ENCODE measurements at places on chromosomes 3 and 15.
A peak's percentile ranks its signal among the peaks of the same experiment; 100 is the strongest.

DNA sequence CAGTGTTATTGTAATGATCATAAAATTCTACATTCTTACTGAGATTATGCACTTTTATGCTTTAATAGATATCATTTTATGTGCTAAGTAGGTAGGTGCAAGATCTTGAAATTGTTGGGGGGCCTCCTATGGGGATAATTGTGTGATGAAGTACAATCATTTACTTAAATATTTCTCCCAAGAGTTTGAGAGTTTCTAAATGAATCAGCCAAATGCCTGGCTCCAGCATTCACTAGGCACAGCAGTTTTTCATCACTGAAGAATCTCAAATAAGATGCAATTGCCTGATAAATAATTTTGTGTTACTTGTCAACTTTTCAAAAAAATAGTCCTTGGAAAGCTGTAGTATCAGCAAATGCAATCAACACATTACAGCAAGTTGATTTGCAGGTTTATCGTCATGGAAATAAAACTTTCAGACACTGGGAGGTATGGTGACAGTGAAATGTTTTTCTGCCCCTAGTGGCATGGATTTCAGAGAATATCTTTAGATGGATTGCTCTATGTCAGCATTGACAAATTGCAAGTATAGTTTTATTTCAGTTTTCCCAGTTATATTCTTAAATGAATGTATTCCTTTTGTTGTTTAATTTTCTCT is 167.1 kb downstream of the NEK11 start:
- no peak for DNase-seq

GRCh38 chr15:100627789-100628395 is 25.5 kb downstream of the ASB7 start:
- DNase-seq: peak; percentile 57

GRCh38 chr15:61983081-61983480 is 77.2 kb downstream of the VPS13C start:
- no peak for DNase-seq

GRCh38 chr15:100340721-100341238 is 995 bp downstream of the ADAMTS17 start:
- DNase-seq: no peak

DNA sequence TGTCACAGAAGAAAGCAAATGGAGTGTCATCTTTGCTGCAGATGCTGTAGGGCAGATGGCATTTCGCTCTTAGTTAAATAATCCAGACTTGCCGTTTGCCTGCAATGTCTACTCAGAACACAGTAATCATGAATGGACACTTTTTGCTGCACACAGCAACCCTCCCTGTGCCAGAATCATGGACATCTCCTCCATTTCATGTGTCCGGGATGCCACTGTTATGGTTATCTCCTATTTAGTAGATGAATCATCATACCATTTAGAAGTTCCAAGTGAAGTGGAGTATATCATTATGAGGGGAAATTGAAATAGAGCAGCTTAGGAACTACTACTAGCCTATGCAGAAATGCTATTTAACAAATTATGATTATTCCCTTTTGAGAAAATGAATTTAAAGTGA is 118.5 kb downstream of the DUT start:
- no peak for DNase-seq

DNA sequence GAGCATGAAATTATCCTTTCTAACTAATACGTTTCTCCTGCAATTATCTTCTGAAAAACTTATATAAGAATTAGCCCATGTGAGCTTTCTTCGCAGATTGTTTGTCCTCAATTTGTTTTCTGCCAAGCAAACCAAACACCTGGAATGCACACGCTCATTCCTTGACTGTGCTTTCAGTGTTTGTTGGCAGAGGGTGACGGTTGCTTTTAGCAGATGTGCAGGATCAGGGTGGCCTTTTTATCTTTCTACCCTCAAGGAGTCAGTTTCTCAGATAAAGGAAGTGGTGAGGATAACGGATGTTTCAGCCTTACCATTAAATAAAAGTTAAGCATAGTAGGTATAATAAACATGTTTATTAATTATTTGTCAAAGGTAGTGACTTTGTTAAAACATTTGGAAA is 15.2 kb downstream of the ARPP21 start:
- DNase-seq: no peak

DNA sequence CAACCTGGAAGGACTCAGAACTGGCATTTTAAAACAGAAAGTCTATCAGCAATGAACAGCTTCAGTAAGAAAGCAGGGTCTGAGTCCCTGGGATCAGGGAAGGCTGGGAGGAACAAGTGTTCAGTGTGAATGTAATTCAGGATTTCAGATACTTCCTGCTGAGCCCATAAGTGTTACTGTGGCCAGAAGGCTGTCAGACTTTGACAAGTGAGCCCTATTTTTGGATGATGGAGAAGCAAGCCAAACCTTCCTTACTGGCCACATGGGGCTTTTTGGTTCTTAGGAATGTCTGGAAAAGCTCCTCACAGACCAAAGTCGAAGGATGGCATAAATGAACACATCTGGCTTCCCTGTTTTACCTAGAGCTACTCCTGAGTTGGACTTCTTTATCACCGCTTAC is 157.2 kb downstream of the BBX start:
- DNase-seq: no peak

GRCh38 chr3:172201136-172201869 is 161.9 kb downstream of the FNDC3B start:
- DNase-seq: no peak

DNA sequence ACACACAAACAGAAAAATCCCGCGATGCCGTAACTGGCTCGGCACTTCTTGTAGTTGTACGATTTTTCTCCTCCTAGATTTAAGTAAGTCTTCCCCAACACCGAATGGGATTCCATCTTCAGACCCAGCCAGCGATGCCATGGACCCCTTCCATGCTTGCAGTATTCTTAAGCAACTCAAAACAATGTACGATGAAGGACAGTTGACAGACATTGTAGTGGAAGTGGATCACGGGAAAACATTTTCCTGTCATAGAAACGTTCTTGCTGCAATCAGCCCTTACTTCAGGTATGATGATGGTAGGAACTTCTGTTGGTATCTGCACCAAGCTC is 763 bp downstream of the KBTBD8 start:
- DNase-seq: no peak

DNA sequence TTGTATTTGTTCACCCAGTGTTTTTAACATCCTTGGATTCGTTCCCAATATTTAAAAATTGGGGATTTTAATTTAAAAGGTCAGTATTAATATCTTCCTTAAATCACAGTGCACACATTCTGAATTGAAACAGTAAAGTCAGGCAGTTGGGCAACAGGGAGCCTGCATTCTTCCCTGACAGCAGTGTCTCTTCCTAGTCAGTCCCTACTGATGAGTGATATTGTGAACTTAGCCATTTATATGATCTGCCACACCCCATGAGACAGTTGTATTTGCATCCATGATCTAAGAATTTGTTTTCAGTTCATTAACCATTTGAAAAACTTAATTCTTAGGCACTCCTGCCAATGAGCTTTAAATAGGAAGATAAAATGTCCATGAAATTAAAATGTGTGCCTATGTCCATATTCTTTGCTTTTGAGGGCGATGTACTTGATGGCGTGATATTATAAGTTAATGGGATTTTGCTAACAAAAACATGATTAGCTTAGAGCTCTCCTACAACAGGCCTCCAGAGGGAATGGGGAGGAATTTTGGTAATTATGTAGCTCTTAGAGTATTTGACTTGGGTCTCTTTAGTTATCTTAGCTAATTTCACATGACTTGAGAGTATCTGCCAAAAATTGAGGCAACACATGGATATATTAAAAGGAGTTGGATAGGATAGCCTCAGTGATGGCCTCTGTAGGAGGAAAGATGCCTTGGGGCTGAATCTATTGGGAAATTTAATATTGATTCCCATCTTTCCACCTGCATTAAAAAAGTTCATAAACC is 219.3 kb downstream of the PTPRG start:
- DNase-seq: no peak

DNA sequence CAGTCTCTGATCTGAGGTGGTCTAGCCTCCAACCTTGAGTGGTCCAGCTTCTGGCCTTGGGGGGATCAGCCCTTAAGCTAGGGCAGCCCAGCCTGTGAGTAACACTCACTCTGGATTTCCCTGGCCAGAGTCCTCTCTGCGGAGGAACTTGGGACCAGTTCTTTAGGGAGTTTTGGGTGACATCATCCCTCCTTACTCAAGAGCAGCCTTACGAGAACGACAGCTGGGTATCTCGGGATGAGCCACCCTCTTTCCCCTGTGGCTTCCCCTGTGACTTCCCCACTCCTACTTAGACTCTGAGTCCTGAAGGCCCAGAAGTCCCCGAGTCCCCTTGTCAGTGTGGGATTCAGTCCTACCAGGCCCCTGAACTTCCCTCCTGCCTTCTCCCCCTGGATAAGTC is 10.2 kb upstream of the PLXND1 start:
- DNase-seq: no peak

GRCh38 chr15:74386496-74387140 is 19.2 kb upstream of the CYP11A1 start:
- no peak for DNase-seq

DNA sequence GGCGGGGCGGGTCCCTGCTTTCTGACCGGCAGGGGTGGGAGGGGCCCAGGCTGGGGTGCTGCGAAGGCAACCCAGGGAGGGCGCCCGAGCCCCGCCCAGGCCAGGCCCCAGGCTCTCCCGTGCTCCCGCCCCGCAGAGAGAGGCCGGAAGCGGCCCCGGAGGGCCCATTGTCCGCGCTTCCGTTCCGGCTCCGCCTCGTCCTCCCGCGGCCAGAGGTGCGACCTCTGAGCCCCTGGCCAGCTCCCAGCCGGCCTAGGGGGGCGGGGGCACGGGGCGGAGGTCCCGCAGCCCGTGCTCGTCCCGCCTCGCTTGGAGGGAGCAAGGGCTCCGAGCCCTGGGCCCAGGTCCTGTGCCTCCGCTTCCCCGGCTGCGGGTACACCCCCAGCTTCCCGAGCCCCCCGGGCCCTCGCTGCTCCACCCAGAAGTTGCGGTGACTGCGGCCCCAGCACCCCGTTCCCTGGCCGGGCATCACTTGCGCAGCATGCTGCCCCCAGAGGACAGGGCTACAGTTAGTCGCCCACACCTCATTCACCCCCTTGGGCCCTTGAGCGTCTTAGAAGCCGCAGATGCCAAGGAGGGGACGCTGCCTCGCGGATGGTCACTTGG is 20.4 kb upstream of the PLXND1 start:
- peak; percentile 93 for DNase-seq

DNA sequence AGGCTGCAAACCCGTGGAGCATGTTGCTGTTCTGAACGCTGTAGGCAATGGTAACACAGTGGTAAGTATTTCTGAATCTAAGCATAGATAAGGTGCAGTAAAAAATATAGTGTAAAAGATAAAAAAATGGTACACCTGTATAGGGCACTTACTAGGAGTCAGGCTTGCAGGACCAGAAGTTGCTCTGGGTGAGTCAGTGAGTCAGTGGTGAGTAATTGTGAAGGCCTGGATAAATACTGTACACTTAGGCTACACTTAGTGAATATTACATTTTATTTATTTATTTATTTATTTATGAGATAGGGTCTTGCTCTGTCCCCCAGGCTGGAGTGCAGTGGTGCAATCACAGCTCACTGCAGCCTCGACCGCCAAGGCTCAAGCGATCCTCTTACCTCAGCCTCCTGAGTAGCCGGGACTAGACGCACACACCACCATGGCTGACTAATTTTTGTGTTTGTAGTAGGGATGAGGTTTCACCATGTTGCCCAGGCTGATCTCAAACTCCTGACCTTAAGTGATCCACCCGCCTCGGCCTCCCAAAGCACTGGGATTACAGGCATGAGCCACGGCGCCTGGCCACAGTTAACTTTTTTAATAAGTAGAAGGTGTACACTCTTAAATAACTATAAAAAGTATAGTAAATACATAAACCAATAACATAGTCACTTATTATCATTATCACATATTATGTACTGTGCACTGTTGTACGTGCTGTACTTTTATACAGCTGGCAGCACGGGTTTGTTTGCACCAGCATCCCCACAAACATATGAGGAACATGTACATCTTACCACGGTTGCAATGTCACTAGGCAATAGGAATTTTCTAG is 155.1 kb downstream of the IGF1R start:
- DNase-seq: no peak

GRCh38 chr15:73908030-73908821 is 18.0 kb upstream of the LOXL1 start:
- DNase-seq: peak; percentile 83

GRCh38 chr3:115943579-115943978 is 320.3 kb downstream of the GAP43 start:
- no peak for DNase-seq

DNA sequence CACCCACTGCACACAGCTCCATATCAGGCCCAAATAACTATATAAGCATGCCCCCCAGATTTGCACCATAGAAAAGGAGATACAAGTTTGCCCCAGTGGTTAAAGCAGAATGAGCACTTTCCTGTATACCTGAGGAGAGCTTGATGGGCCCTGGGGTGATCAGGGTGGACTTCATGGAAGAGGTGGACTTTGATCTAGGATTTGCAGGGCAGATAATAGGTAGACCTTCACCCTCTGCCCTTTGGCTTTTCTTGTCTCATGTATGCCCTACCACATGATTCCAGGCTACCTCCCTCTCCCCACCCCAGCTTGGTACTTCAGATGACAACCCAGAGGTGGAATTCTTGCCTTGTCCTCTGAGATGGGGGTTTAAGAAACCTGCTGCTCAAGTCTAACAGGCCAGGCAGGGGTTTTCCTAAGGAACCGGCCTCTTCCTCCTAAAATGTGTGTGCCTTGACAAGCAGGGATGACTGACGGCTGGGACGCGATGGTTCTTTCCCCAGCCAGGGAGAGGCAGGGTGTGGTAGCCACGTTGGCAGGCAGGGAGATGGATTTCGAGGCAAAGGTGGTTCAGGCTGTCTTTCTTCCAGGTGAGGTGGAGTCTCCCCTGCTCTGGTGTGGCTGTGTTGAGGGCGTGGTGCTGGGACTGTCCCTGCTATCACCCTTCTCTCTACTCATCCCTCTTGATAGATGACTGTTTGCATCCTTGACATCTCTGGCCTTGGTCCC is 6.6 kb upstream of the RHCG start:
- DNase-seq: no peak

DNA sequence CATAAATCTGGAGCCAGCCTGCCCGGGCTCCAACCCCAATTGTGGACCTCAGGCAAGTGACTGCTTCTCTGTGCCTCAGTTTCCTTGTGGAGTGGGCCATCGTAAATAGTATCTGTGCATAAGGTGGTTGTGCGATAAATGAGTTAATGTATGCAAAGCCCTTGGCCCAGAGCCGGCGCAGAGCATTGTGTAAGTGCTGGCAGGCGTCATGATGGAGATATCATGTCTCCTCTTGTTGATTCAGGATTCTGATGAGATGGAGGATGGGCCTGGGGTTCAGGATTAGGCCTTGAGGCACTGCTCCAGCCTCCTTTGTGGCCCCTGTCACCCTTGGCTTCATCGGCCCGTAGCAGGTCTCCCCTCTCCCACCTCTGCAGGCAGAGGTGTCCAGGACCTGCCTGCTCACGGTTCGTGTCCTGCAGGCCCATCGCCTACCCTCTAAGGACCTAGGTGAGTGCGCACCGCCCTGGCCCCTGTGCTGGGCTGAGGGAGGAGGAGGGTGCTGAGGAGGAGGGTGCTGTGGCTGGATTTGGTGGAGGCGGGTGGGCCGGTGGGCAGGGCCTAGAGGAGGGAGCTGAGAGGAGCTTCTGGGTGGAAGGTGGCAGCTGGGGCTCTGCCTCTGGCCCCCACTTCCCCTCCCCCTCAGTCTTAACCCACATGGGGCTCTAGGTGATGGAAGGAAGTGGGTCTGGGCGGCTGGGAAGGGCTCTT is 1.3 kb downstream of the PLA2G4B start:
- no peak for DNase-seq

- peak; percentile 78 for DNase-seq
Measured at GRCh38 chr3:56468184-56469106, at the start of gene ERC2. Gene ERC2, minus strand, starts transcription at chr3:56468467.

Data from Caco-2 (cell line).